Activated gamma-delta T cell (primary cell): ENCODE measurements at places on chromosomes 4 and X.

- DNase-seq: no peak
Measured at GRCh38 chr4:143084566-143084965, 100.2 kb upstream of the USP38 start.

DNA sequence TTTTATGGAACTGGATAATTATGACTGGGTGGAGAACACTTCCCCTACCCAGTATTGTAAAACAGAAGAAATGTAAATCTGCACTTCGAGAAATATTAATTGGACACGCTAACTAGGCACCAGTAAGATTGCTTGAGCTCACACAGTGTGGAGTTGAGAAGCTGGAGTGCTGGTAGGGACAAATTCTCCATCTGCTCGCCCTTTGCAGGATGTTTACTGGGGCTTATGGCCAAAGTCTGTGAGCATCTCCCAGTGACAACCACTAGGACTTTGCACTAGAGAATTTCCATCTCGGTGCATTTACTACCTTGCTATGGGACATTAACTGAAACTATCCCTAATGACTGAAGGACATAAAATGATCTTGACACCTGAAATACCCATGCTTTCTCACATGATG lies 33.7 kb upstream of the GPR34 start:
- DNase-seq: no peak

GRCh38 chrX:9133426-9133825 lies 99.5 kb upstream of the FAM9B start:
- DNase-seq: no peak

DNA sequence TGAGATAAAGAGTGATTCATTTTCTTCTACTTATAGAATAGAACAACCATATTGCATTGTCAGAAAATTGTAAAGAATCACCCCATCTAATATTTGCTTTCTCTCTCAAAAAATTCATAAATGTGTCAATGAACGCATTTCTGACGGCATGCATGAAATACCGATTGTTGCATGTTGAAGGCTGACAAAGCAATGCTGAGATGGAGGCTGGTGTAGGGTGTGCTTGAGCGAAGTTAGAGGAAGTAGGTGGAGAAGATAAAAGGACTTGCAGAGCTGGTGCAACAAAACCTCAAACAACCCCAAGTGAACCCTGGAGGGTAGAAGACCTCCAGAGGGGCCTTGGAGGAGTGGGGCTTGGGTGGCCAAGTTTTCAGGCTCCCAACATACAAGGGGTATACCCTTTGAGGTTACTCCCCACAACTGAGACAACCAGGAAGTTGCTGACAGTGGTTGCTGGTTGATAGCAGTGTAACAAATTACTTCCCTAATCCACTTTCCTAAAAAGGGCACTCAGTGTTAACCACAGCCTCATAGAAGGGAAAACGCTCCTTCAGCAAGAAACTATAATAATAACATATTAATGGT lies 452.7 kb downstream of the NLGN4X start:
- DNase-seq: no peak
